DMS153 (cell line): ENCODE measurements at places on chromosomes 3 and 15.

GRCh38 chr3:155138677-155139076 lies 58.6 kb downstream of the MME start:
- no peak for DNase-seq

- DNase-seq, result no peak
Measured at GRCh38 chr15:35827911-35828310, 281.9 kb upstream of the DPH6 start.

- DNase-seq, result no peak
Measured at GRCh38 chr15:66919421-66919820, 146.0 kb upstream of the SMAD3 start.

GRCh38 chr3:17810759-17811158 lies 68.3 kb upstream of the TBC1D5 start:
- no peak for DNase-seq

- DNase-seq, result no peak
Measured at GRCh38 chr15:76339305-76340197, 3.0 kb downstream of the ISL2 start.
